CD8-positive, alpha-beta memory T cell (primary cell): ENCODE measurements at places on chromosomes 16 and 17. TPM values are rescaled to one million over a fixed set of nuclear protein-coding genes. Genes with fewer than 3 reads are reported as not detected.

DNA sequence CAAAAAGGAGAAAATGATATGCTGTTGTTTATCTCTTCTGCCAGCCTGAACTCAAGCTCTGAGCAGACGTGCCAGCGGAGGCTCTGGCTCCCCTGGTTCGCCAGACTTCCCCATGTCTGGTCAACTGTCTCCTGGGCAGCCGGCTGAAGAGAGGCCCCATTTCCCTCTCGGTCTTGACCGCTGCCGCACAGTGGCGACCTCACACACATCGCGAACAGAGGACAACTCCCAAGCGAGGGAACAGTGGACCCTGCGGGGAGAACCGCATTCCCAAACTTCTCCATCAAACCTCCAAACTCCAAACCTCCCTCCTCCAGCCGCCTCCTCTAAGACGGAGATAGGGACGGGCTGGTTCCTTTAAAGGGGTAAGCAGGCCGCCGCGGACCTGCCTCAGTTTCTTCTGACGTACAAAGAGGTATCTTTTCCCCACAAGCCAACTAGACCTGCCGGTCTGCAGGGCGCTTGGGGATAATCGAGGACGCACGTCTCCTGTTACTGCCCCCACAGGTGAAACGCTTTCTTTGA is 24.9 kb upstream of the RFFL start:
- H3K27ac ChIP-seq, result peak overlapping the region; percentile 90
- peaks cover 29% of the 10 kb centered on the region for H3K4me1 ChIP-seq
- H3K36me3 ChIP-seq, result no peaks in the 10 kb centered on the region
- DNase-seq, result peak; percentile 56

DNA sequence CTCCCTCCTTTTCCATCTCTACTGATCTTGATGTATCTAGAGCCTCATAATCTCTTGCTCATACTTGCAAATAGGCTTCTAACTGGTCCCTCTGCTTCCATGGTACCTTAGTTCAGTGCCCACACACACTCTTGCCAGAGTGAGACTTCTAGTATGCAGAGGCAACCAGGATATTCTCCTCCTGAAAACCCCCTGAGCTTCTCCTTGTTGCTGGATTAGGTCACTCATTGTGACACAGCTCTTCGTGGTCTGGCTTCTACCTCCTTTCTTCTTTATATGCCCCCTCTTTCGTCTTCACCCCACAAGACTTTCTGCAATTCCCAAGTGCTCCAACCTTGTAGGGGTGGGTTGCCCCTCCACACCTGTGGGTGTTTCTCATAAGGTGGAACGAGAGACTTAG is 2.5 kb upstream of the FAM20A start:
- H3K27ac ChIP-seq, result no peak overlapping the region
- H3K4me1 ChIP-seq, result no peaks in the 10 kb centered on the region
- no peaks in the 10 kb centered on the region for H3K36me3 ChIP-seq
- H3K27me3 ChIP-seq, result peaks cover 14% of the 10 kb centered on the region

DNA sequence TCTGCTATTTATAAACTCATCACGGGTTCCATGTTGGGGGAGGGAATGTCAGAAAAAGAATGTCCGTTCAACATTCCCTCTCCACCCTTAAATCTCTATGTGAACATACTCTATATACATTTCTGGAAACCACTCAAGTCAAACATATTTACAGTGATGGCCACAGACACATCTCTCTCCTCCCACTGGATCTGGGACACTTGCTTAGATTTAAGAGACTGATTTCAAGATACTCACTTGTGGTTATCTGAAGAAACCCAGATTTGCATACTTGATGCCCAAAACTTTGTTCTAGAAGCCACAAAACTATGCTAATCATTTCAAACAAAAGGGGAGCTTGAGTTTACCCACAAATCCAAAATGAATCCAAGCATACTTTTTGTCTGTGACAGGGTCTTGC is 182.9 kb upstream of the SOX9 start:
- no peaks in the 10 kb centered on the region for H3K36me3 ChIP-seq
- DNase-seq, result no peak
- no peaks in the 10 kb centered on the region for H3K4me1 ChIP-seq
- no peaks in the 10 kb centered on the region for H3K27me3 ChIP-seq
- no peak overlapping the region for H3K4me3 ChIP-seq

CNOT1 gene
- 338 TPM for total RNA-seq

KRTAP17-1 gene
- total RNA-seq, result not detected
